ENCODE measurements at places on chromosomes 7 and 10.

- no peak for DNase-seq
Measured at GRCh38 chr7:128041203-128041602, 10.0 kb upstream of the LRRC4 start.

DNA sequence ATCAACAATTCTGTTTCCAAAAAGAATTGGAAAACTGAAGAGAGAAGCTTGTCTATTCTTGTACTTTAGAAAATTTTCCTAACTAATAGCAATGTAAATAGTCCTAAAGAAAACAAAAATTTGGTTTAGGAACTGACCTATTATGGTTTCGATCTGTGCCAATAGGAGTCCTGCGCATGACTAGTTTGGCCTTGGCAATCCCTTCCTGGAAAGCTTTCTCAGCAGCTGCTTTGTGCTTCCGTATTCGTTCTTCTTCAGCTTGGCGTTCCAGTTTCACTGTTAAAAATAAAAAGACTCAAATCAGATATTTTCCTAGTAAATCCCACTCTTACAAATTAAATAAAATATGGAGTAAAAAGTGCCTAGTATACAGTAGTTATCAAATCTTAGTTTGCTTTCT lies 36.6 kb downstream of the FZD9 start:
- no peak for DNase-seq

DNA sequence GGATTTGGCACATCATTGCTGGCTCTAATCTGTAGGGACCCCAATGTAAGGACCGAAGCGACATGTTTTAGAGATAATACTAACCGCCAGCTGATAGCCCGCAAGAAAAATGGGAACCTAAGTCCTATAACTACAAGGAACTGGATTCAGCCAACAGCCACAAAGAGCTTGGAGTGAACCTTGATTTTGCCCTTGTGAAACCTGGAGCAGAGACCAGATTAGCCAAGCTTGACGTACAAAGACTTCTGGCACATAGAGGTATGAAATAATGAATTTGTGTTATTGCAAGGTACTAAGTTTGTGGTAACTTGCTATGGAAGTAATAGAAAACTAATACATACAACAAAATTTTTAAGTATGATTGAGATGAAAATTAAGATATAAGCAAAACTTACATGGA lies 246.9 kb downstream of the AGMO start:
- no peak for DNase-seq

DNA sequence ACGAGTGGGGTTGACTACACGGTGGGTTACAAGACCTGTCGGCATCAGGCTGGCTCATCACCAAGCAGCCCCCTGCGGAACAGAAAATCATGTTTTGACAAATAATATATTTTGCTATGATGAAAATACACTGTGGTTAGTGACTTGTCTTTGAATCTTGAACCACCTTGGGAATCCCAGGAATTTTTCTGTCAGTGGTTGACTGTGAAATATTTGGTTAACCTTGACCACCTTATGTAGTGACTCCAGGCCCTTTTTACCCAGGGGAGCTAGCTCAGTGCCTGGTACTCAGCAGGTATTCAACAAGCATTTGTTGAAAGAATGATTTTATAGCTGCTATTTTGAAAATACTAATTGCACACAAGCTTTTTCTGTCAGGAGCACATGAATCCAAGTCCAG lies 406.0 kb downstream of the PHF14 start:
- DNase-seq: no peak

Measured in stimulated activated CD4-positive, alpha-beta T cell treated with anti-CD3 and anti-CD28 coated beads, TNF-alpha, amount 100 ng/mL, for 1 hour (primary cell).